Immature natural killer cell (primary cell): ENCODE measurements at places on chromosomes 7 and 10.

- peaks cover 15% of the 10 kb centered on the region for H3K27me3 ChIP-seq
- H3K27ac ChIP-seq = no peak overlapping the region
- no peak overlapping the region for H3K4me3 ChIP-seq
These were observed 432.7 kb upstream of the GALNT17 start for GRCh38 chr7:70699271-70699670.

DNA sequence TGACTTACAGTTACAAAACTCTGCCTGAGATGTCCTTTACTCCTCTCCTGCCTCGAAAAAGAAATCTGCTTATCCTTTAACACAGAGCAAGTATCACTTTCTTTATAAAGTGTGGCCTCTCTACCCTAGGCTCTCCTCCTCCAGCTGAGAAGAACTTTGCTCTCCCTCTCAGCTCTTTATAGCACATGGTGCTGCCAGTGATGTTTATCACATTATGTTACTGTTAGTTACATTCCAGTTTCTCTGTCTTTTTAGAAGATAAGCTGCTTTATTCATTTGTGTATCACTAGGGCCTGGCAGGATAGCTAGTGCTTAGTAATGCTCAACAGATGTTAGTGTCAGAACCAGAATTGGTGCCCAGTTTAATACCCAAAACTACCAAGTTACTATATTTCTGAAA is 41.1 kb upstream of the TMEM229A start:
- H3K27ac ChIP-seq = no peak overlapping the region
- H3K27me3 ChIP-seq = no peaks in the 10 kb centered on the region
- no peak overlapping the region for H3K4me3 ChIP-seq
- no peak for DNase-seq

DNA sequence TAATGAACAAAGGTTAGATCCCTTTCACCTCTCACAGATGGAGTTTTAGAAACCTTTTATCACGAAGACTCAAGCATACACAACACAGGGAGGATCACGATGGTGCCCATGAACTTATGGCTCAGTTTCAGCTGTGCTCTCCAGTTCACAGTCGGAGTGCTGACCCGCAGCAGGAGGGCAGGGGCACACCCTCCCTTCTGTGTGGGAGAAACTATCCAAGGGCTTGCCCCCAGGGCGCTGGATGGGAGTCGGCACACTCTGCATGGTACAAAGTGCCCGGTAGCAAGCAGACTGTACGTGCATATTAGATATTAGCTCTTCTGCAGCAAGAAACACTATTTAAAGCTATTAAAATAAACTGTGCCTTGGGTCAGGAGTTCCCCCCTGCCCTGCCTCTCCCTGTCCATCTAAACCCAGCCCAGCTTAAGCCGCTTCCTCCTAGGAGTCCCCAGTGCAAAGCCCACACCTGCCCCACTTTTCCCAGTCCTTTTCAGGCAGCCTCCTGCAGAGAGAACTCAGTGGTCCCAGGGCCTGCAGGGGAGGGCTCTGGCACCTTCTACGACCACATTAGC is 76.5 kb downstream of the CHST15 start:
- no peaks in the 10 kb centered on the region for H3K36me3 ChIP-seq
- no peak overlapping the region for H3K4me3 ChIP-seq
- no peaks in the 10 kb centered on the region for H3K4me1 ChIP-seq
- DNase-seq = no peak
- peaks cover 2% of the 10 kb centered on the region for H3K27me3 ChIP-seq

GRCh38 chr10:19579761-19580545 is 236.3 kb upstream of the PLXDC2 start:
- H3K27me3 ChIP-seq = no peaks in the 10 kb centered on the region
- H3K4me1 ChIP-seq = no peaks in the 10 kb centered on the region
- no peak for DNase-seq
- no peaks in the 10 kb centered on the region for H3K36me3 ChIP-seq
- H3K4me3 ChIP-seq = no peak overlapping the region
- no peak overlapping the region for H3K27ac ChIP-seq

DNA sequence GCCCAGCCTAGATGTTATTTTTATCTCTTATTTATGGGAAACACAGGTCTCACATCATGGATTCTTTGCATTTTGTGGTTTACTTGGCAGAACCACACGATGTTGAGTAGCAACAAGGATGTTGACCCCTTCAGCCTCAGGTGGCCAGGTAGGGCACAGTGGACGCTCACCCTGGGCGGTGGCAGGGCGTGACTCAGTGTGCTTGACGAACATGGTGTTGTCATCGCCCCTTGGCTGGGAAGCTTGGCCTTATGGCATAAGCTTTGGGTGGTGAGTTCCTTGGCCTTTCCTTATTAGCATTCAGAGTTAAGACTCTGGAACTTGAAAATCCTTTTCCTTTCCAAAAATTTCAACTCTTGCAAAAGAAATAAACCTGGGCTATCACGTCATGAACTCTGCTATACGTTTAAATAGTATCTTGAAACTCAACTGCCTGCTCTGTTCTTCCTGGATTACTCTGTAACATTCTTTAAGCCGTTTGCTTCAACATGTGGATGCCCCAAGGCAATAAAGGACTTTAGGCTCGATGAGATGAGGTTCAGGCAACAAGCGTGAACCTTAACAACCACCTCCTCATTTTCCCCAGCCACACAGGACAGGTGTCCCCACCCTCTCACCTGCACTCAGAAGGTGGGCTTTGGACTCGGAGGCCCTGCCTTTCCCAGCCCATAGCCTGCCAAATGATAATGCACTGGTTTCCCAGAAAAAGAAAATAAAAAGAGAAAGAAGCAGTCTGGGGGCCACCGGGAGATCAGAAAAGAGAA is 22.5 kb upstream of the ECHDC3 start:
- DNase-seq = no peak
- H3K27me3 ChIP-seq = peaks cover 9% of the 10 kb centered on the region
- H3K4me1 ChIP-seq = no peaks in the 10 kb centered on the region
- H3K27ac ChIP-seq = no peak overlapping the region
- H3K4me3 ChIP-seq = no peak overlapping the region
- peaks cover 3% of the 10 kb centered on the region for H3K36me3 ChIP-seq

GRCh38 chr7:101564778-101565211 is 64.3 kb downstream of the MYL10 start:
- peaks cover 4% of the 10 kb centered on the region for H3K27me3 ChIP-seq
- H3K36me3 ChIP-seq = no peaks in the 10 kb centered on the region
- DNase-seq = no peak
- no peaks in the 10 kb centered on the region for H3K4me1 ChIP-seq
- no peak overlapping the region for H3K4me3 ChIP-seq

- no peak for DNase-seq
- H3K4me3 ChIP-seq = no peak overlapping the region
- peaks cover 1% of the 10 kb centered on the region for H3K27me3 ChIP-seq
These were observed 248.2 kb downstream of the SKAP2 start for GRCh38 chr7:26616235-26616634.

DNA sequence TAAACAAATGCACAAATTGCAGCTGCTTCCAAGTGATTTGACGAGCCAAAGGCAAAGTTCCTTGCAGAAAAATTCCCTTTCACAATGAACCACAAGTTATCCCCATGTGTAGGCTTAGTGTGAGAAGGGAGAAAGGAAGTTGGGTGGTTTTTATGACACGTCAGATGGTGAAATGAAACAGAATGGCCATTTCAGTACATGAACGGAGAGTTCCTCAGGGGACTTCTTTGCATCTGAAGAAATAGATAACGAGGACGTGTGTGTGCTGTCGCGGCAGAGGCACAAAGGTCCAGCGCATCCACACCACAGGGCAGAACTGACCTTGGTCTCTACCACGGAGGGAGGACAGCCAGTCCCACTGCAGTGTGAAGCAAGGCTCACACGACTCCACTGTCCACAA is 135.9 kb downstream of the PAXIP1 start:
- peaks cover 4% of the 10 kb centered on the region for H3K27me3 ChIP-seq
- DNase-seq = no peak
- no peak overlapping the region for H3K4me3 ChIP-seq
- H3K4me1 ChIP-seq = no peaks in the 10 kb centered on the region

DNA sequence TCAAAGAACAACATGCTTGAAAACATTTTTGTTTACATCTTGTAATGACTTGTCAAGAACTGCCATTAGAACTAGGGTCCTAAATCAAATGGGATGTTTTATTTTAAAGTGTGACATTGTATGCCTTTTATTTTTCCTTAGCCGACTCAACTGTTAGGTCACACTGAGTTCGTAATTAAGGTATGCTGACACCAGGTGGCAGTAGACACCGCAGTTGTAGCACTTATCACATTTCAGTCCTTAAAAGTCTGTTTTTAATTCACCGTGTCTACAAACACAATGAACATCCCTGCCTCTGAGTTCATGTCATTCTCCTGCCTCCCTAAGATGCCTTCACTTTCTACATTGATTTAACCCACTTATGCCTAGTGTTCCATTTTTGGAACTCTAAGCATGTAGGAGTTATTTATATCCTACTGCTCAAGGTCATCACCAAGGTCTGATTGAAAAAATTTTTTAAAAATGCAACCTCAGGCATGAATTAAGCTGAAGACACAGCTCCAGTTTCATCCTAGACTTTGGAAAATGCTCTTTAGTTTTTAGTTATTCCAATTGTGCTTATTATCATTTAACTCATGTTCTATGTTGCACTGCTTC is 186.1 kb downstream of the BMPER start:
- DNase-seq = no peak
- H3K4me3 ChIP-seq = no peak overlapping the region
- peaks cover 3% of the 10 kb centered on the region for H3K27me3 ChIP-seq
- H3K27ac ChIP-seq = no peak overlapping the region
- no peaks in the 10 kb centered on the region for H3K4me1 ChIP-seq

- H3K36me3 ChIP-seq = no peaks in the 10 kb centered on the region
- peaks cover 2% of the 10 kb centered on the region for H3K27me3 ChIP-seq
- no peak overlapping the region for H3K4me3 ChIP-seq
- H3K27ac ChIP-seq = no peak overlapping the region
- DNase-seq = no peak
These were observed 46.1 kb downstream of the CAMK2B start for GRCh38 chr7:44279286-44279685.

GRCh38 chr10:24256619-24257107 is 47.7 kb downstream of the KIAA1217 start:
- no peak overlapping the region for H3K4me3 ChIP-seq
- no peaks in the 10 kb centered on the region for H3K36me3 ChIP-seq
- no peaks in the 10 kb centered on the region for H3K4me1 ChIP-seq
- H3K27ac ChIP-seq = no peak overlapping the region
- DNase-seq = no peak
- no peaks in the 10 kb centered on the region for H3K27me3 ChIP-seq

GRCh38 chr10:84613336-84614021 is 285.1 kb downstream of the CCSER2 start:
- no peak overlapping the region for H3K4me3 ChIP-seq
- no peak overlapping the region for H3K27ac ChIP-seq
- H3K4me1 ChIP-seq = no peaks in the 10 kb centered on the region
- H3K36me3 ChIP-seq = no peaks in the 10 kb centered on the region
- no peak for DNase-seq

DNA sequence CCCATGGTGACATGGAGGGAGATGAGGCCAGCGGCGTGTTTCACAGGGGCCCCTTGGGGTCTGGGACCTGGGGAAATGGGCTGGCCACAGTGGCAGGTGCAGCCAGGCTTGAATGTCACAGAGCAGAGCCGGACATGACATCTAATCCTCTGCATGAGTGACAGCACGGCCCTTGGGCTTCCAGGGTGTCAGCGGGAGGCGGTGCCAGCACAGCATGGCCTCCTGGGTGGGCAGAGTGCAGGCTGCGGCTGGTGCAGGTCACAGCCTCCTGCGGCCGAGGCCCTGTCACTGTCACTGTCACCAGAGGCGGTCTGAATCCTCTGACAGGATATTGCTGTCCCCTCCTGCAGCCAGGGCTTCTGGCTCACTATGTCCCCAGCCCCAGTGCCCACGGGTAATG is 18.2 kb downstream of the BHLHA15 start:
- no peaks in the 10 kb centered on the region for H3K36me3 ChIP-seq
- H3K27ac ChIP-seq = no peak overlapping the region
- no peak overlapping the region for H3K4me3 ChIP-seq
- H3K4me1 ChIP-seq = no peaks in the 10 kb centered on the region

GRCh38 chr7:74219416-74219815 is 9.6 kb downstream of the LAT2 start:
- H3K36me3 ChIP-seq = peaks cover 14% of the 10 kb centered on the region
- H3K4me3 ChIP-seq = no peak overlapping the region
- no peak for DNase-seq

DNA sequence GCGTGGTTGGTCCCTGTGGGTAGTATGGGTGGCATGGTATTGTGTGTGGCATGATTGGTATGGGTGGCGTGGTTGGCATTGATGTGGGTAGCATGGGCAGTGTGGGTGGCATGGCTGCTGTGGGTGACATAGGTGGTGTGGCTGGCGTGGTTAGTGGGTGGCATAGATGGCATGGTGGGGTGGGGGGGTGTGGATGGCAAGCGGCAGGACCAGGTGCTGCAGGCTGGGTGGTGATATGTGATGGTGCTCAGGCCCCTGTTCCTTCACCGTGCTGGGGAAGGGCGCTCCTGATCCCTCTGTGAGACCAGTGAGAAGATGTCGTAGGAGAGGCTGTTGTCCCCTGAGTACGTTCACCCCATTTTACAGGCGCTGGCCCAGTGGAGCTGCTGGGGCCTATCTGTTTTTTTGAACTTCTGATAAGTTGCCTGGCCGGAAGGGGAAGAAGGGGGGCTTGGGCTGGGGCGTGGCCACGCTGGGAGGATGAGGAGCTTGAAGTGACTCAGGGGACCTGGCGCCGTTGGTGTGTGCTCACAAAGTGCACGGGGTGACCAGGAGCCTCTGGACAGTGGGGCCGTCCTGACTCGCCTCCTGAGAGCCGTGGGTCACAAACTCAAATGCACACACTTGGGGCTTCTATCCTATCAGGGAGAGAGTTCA is 17.5 kb downstream of the INPP5A start:
- H3K4me3 ChIP-seq = no peak overlapping the region
- H3K4me1 ChIP-seq = peaks cover 25% of the 10 kb centered on the region
- peak; percentile 54 for DNase-seq
- H3K36me3 ChIP-seq = no peaks in the 10 kb centered on the region
- no peak overlapping the region for H3K27ac ChIP-seq

DNA sequence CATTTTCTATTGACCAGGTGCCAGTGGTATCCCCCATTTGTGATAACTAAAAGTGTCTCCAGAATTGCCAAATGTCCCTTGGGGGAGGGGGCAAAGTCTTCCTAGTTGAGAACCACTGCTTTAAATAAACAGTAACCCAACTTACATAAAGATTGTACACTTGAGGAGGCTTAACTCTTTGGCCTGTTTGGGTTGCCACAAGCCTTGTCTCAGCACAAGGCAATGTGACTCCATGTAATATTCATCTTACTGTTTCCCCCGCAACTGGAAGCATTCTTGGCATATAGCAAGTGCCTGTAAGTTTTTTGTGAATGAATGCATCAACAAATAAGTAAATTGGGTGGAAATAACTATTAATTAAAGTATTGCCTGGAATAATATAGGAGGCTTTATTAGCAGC is 108.3 kb downstream of the ANK3 start:
- DNase-seq = no peak
- H3K4me1 ChIP-seq = no peaks in the 10 kb centered on the region
- no peak overlapping the region for H3K27ac ChIP-seq
- H3K36me3 ChIP-seq = no peaks in the 10 kb centered on the region
- no peaks in the 10 kb centered on the region for H3K27me3 ChIP-seq
- no peak overlapping the region for H3K4me3 ChIP-seq

- no peaks in the 10 kb centered on the region for H3K4me1 ChIP-seq
- H3K36me3 ChIP-seq = no peaks in the 10 kb centered on the region
- no peak for DNase-seq
These were observed 77.5 kb upstream of the MEOX2 start for GRCh38 chr7:15764010-15764409.
